Inflammatory macrophage treated with lipopolysaccharide for 1 hour (primary cell): ENCODE measurements at places on chromosomes 5 and 9.

DNA sequence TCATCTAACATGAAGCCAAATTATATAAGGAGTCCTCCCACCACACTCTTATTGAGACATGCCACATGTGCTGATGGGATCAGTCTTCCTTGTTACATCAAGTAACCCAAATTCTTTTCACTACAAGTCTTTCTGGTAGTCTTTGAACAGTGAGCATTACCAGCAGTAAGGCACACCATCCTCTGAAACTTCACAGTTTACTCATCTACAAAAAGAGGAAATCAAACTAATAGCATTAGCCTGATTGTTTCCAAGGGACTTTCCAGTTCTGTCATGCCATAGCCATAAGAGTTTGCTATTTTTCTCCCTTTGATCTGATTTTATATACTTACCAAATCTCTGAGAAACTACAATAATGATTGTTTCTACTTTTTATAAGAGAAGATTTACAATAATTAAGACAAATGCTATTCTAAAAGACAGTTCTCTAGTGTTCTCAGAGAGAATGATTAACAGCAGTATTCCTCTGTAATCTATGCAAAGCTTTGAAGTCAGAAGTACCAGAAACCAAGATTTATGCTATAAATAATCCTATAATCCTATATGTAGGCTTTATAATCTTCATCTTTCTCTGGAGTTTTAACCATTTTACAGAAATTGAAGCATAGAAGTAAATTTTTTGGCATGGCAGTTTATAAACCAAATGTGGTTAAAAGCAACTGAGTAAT, 166.2 kb upstream of the ACO1 start:
- DNase-seq, result peak; percentile 1

- no peak for DNase-seq
Measured at GRCh38 chr9:120701248-120701647, 13.0 kb downstream of the MEGF9 start.

DNA sequence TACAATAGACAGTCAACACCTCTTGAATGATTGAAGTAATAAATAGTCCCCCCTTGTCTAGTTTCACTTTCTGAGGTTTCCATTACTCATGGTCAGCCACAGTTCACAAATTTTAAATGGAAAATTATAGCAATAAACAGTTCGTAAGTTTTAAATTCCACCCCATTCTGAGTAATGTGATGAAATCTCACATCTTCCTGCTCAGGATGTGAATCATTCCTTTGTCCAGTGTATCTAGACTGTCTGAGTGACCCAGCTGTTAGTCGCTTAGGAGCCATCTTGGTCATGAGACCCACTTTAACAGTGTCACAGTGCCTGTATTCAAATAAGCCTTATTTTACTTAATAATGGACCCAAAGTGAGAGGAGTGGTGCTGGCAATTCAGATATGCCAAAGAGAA, 311.6 kb upstream of the PRR16 start:
- peak; percentile 64 for DNase-seq

DNA sequence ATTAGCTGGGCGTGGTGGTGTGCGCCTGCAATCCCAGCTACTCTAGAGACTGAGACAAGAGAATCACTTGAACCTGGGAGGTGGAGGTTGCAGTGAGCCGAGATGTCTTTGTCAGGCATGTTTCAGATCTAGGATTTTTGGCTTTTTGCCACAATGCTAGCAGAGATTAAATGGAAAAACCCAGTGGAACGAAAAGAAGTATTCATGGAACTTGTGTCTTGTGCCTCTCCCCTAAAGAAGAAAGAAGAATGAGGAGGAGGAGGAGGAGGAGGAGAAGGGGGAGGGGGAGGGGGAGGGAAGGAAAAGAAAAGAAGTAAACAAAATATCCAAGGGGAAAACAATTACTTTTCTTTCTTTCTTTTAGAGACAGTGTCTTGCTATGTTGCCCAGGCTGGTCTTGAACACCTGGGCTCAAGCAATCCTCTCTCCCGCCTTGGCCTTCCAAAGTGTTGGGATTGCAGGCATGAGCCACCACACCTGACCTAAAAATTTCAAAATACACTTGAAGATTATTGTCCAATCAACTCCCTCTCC, 106.0 kb downstream of the ARRDC3 start:
- no peak for DNase-seq

GRCh38 chr9:125648294-125648693, 58.7 kb downstream of the MAPKAP1 start:
- DNase-seq, result no peak

DNA sequence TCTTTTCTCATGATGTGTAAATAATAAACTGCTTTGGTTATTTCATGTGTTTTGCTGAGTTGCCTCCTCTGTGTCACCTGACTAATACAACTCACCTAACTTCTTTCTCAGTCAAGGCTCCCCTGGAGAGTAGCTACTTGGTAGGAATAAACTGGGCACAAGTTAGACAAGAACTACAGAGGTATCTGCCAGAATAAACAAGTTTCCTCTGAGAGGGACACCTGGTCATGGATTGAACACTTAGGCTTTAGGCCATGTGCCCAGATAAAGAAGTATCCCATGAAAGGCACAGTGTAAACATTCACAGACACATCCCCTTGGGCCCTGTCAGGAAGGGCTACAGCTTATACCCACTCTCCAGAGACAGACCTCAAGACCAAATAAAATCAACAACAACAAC, 532.5 kb downstream of the KIF4B start:
- DNase-seq, result no peak

- no peak for DNase-seq
Measured at GRCh38 chr5:22505891-22506290, 347.3 kb downstream of the CDH12 start.

DNA sequence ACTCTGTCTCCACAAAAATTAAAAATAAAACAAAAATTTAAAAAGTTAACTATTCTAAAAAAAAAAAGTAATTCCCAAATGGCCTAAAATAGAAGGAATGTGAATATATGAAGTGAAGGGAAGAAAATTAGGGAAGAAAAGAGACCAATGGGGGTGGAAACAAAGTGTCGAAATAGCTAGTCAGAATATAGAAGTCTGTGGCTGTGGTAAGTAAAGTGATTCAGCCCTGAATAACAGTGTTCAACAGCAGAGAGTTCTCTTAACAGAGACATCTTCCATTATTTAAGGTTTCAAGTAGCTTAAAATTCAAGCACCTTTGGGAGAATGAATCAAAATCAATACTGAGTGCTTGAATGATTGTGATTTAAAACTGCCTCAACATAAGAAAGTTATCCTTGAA, 51.7 kb downstream of the LPAR1 start:
- peak; percentile 29 for DNase-seq

- no peak for DNase-seq
Measured at GRCh38 chr9:91572044-91572443, 148.4 kb upstream of the NFIL3 start.

DNA sequence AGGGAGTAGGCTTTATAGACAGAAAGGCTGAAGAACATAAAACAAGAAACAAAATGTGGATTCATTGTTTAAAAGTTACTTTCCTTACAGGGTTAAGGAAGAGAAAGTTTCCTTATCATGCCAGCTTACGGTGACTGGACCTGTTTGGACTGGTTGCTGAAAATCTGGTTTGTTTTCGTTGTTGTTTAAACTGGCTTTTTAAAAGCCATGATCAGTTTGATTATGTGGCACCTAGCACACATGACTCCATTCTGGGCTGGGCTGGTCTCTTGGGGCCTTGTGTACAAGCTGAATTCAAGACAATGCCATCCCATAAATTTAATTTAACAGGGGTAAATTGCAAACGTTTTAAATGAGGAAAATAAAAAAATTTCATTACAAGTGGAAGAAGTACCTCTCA, 18.4 kb upstream of the ZNF474 start:
- no peak for DNase-seq

GRCh38 chr5:10286162-10286861, 21.4 kb downstream of the CMBL start:
- no peak for DNase-seq

- peak; percentile 39 for DNase-seq
Measured at GRCh38 chr5:32315221-32316014, 2.7 kb upstream of the MTMR12 start.

DNA sequence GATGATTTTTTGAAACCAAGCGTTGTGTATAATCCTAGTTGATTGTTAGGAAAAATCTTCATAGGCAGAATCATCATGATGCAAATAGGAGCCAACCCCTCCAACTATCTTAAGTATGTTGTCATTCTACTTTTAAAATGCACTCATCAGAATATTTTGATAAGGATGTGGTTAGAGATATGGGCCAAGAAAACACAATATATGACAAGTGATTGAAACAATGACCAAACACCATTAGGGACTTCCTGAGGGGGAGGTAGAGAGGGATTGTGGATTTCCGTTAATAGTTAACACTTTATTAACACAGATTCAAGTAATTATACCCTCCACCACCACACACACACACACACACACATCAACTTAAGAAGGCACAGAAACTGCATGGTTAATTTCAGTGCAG, 143.3 kb downstream of the ARSB start:
- no peak for DNase-seq

GRCh38 chr5:120655828-120656435, 191.8 kb downstream of the PRR16 start:
- peak; percentile 20 for DNase-seq

GRCh38 chr5:135010502-135011354, 23.3 kb downstream of the PITX1 start:
- DNase-seq, result no peak

DNA sequence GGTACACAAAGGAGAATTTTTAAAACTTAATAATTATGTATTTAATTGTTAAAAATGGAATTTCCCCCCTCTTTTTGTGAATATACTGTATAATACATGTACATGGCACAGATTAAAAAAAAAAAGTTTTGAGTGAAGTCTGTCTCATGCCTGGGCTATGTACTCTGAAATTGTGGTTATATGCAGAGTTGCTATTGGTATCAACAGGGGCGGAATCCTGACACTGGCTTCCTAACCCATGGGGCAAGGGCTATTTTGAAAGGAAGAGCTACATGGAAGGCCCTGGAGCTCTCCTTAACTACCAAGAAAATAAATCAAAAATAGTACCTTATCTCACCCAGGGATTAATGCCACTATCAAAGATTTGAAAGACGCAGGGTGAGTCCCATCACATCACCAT, 865 bp upstream of the FAM193B start:
- DNase-seq, result no peak

GRCh38 chr9:14730461-14730898, 7.9 kb upstream of the CER1 start:
- DNase-seq, result no peak

DNA sequence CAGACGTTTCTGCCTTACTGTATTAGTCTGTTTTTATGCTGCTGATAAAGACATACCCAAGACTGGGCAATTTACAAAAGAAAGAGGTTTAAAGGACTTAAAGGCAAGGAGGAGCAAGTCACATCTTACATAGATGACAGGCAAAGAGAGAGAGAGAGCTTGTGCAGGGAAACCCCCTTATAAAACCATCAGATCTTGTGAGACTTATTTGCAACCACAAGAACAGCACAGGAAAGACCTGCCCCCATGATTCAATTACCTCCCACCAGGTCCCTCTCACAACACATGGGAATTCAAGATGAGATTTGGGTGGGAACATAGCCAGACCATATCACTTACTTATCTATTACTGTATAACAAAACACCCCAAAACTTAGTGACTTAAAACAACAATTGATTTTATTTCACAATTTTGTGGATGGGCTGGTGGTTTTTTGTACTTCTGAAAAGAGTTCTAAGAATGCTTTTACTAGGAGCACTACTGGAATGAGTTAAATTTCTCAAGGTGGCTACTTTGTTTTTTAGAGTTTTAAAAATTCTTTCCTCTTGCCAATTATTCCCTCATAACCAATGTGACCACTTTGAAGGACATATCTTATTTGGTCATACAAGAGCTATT, 10.3 kb downstream of the RUSC2 start:
- no peak for DNase-seq

DNA sequence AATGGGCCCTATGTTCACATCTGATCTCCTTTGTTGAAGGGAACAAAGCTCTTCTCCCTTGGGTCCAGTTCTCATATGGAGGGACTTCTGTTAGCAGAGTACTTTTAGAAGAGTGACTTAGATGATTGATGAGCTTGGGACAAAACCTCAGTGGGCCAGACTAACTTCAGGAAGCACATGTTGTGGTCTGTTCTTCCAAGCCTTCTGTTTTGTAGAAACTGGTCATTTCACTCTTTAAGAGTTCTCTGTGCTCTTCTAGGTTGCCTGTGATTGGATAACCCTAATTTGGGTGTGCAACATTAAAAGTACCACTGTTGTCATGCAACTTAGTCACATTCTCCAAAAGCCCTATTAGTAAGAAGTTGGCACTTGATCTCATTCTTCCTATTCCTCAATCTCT, 183.5 kb upstream of the ACO1 start:
- no peak for DNase-seq

GRCh38 chr5:59025734-59026133, 442.9 kb downstream of the RAB3C start:
- no peak for DNase-seq

- no peak for DNase-seq
Measured at GRCh38 chr9:113764572-113764971, 111.5 kb upstream of the ZNF618 start.

GRCh38 chr9:109252291-109252690, 68.6 kb downstream of the EPB41L4B start:
- no peak for DNase-seq

GRCh38 chr5:54577937-54578653, 60.5 kb downstream of the SNX18 start:
- DNase-seq, result no peak

DNA sequence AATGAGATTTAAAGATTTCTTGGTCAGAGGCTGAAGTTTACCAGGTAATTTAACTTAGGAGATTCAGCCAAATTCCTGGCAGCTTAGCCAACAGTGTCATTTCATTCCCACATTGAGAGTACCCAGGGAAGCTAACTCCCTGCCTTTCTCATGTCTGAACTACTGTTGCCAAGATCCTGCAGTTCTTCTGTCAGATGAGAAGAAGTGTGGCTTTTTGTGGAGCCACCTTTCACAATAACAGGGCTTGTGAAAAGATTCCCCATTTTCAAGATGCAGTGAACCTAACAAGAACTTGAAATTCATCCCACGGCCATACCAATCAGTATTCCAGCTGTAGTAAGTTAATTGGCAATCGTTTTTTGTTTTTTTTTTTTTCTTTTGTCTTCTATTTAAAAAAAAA, 176.4 kb downstream of the XRCC4 start:
- no peak for DNase-seq

GRCh38 chr9:37539634-37540033, 36.5 kb downstream of the FBXO10 start:
- no peak for DNase-seq

DNA sequence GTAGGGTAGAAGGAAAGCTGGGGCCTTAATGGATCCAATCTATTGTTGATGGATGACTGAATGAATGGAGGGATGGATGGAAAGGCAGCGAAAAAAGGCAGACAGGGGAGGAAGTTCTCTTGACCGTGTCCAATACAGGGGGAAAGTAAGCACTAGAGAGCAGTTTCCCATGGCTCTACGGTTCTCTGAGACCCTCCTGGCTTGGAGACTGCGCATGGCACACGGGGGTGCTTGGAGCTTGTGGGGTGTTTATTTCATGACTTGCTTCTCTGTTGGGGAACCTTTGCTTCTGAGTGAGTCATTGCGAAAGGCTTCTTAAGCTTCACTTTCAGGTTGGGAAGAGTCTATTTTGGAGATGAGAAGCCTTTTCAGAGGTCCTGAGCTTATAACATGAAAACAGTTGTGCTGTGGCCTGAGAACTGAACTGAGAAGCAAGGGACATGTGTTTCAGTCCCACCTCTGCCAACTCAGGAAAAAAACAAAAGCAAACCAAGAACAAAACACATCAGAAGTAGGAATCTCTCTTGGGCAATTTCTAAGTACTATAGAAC, 12.8 kb upstream of the TEX48 start:
- no peak for DNase-seq

GRCh38 chr9:82572146-82572545, 490.8 kb downstream of the RASEF start:
- DNase-seq, result no peak

GRCh38 chr9:5445886-5446285, 4.5 kb upstream of the CD274 start:
- peak; percentile 80 for DNase-seq

GRCh38 chr5:117671551-117671950, 1096.9 kb upstream of the SEMA6A start:
- no peak for DNase-seq
